ENCODE measurements at places on chromosomes 5 and 9. TPM values are rescaled to one million over a fixed set of nuclear protein-coding genes. Genes with fewer than 3 reads are reported as not detected.

NR3C1 gene
- 106 TPM for total RNA-seq

ECSCR gene
- total RNA-seq, result not detected

LCN15 gene
- total RNA-seq, result not detected

CDH9 gene
- total RNA-seq, result not detected

ANKDD1B gene
- not detected for total RNA-seq

HCN1 gene
- total RNA-seq, result not detected

OR1J4 gene
- total RNA-seq, result not detected

IFNA6 gene
- not detected for total RNA-seq

ZNF346 gene
- 39.7 TPM for total RNA-seq

POU5F2 gene
- 1.5 TPM for total RNA-seq

PAEP gene
- total RNA-seq, result not detected

HINT2 gene
- total RNA-seq, result 83.1 TPM

NR2F1-AS1 gene
- not detected for total RNA-seq

PSAT1 gene
- 278 TPM for total RNA-seq

KCNMB1 gene
- total RNA-seq, result not detected

LAMC3 gene
- 2.2 TPM for total RNA-seq

SLC25A2 gene
- 1.6 TPM for total RNA-seq

C9orf78 gene
- 60.6 TPM for total RNA-seq

PPP3R2 gene
- not detected for total RNA-seq

OBP2B gene
- total RNA-seq, result not detected

DRD1 gene
- not detected for total RNA-seq

HMMR gene
- 112 TPM for total RNA-seq

Measured in OCI-LY7 (cell line).